ENCODE measurements at places on chromosomes 3 and 15.

DNA sequence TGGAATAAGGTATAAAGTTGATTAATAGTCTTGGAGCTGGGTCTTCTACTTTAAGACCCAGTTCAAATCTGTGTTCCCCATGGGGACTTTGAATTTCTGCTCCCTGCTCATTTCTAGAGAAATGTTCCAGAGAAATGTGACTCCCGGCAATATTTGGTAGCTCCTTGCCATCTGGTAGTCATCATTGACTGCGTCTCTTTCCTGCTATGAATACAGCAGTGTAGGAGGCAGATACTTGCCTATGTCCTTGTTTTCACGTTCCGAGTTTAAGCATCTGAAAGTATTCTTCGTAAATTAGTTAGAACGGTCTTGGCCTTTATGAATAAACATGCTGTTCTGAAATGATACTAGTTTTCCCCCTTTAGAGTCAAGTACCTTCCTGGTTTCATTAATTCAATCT, 352.9 kb downstream of the PTPRG start:
- DNase-seq: no peak

GRCh38 chr3:43609406-43609805, 12.4 kb downstream of the ANO10 start:
- DNase-seq: no peak

GRCh38 chr3:63124090-63124489, 154.0 kb upstream of the SYNPR start:
- DNase-seq: no peak

DNA sequence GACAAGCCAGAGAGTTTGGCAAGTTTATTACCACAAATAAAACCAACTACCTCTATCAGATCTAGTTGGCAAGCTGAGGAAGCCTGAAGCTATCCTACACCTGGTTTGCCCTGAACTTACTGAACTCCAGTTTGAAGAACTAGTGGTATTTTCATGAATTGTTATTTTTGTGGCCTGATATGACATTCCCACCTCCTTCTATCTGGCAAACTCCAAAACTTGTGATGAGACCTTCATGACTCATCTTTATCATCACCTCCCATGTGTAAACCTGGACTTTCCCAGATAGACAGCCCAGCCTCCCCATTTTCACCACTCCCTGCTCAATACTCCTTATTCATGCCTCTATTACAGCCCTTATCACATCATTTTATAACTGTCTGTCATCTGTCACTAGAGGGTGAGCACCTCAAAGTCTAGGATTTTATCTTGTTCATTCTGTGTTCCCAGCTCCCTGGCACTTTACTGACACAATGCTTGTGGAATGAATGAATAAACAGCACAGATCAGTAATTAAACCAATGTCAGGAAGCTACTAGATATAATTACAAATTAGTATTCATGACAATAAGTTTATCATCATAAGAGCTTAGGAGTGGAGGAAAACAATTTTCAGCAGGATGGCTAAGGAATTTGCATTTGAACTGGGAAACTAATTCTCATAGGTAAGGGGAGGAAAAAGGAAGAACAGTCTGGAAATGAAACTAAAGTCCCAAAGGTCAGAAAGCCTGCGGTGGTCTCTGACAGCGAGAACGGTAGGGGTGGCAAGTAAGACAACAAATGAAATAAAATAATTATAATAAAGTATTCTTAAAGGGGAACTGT, 13.2 kb upstream of the TRANK1 start:
- DNase-seq: no peak

GRCh38 chr3:24773798-24774197, 279.1 kb upstream of the THRB start:
- peak; percentile 54 for DNase-seq

Data from ELF-1 (cell line).